ENCODE measurements at places on chromosomes 7 and 10.

- no peaks in the 10 kb centered on the region for H3K27me3 ChIP-seq
- H3K36me3 ChIP-seq, result peaks cover 57% of the 10 kb centered on the region
- H3K27ac ChIP-seq, result no peak overlapping the region
- no peak for DNase-seq
- peaks cover 26% of the 10 kb centered on the region for H3K4me1 ChIP-seq
These were observed 53.9 kb downstream of the BTAF1 start for GRCh38 chr10:91977491-91977890.

DNA sequence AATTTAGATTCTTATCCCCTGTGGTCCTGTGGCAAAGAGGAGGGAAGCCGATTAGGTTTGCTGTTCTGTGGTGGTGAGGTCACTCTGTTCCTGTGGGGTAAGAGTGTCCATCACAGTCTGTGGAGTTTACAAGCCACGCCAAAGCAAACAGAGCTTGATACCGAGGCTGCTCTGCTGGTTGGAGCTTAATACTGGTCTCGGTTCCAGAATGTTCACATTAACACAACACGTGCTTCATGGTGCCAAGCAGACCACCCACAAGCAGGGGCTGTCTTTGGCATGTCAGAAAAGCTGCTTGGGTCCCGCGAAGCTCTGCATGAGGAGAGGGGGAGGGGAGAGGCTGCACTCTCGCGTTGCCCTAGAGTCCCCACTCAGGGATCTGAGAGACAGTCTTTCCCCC lies 47.5 kb downstream of the DNAJB6 start:
- no peak overlapping the region for H3K27ac ChIP-seq
- no peak for DNase-seq
- peaks cover 43% of the 10 kb centered on the region for H3K36me3 ChIP-seq
- no peaks in the 10 kb centered on the region for H3K27me3 ChIP-seq
- peaks cover 29% of the 10 kb centered on the region for H3K4me1 ChIP-seq

DNA sequence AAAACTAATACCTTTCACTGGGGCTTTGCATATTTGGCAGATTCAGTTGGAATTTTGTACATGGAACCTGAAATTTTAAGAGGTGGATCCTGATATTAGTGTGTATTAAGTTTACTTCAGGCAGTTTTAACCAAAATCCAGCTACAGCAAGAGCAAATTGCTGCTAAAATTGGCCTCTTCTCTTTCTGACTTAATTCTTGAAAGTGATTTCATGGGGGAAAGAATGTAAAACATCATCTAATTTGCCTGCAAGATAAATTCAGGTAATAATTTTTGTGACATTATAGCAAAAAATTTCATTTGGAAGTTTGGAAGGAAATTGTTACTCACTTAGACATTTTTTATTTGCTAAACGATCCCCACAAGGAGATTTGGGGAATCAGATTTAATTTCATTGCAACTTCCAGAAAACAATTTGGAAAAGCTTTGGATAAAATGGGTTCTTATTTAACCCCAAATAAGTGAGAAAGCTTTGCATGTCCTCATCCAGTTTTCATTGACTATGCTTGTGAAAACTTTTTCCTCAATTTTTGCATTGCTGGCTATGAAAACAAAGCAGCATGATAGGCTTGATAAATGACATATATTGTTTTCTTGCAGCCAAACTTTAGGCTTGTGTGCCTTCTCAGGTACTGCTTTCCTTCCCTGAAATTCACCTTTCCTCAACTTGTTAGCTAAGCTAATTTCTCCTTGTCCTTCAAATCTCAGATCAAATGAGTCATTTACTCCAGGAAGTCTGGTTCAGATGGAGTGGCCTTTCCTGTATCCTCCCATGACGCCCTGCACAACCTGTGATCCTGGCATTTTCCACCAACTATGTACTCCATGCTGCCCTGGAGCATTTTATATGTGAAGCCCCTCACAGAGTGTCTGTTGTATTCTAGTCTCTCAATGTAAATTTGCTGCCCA lies 27.4 kb upstream of the ZNF438 start:
- peaks cover 10% of the 10 kb centered on the region for H3K27me3 ChIP-seq
- no peak overlapping the region for H3K27ac ChIP-seq
- no peaks in the 10 kb centered on the region for H3K36me3 ChIP-seq
- no peaks in the 10 kb centered on the region for H3K4me1 ChIP-seq
- no peak for DNase-seq

DNA sequence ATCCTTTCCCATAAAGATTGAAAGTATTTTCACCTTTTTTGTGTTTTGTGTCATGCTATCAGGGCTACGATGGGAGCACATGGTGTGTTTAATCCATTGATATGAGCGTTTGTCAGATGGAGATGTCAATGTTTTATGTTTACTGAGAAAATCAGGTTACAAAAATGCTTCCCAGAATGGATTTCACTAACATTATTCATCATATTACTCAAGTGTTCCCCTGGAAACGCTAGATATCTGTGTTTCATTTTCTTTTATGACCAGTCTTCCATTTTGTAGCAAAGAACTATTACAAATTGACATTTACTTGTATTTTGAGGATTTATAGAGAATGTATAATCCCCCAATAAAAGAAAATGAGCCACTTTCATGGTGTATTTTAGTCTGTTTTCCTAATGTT lies 293.5 kb upstream of the AKR1E2 start:
- H3K4me1 ChIP-seq, result no peaks in the 10 kb centered on the region
- no peak overlapping the region for H3K27ac ChIP-seq
- DNase-seq, result no peak
- H3K36me3 ChIP-seq, result peaks cover 2% of the 10 kb centered on the region

DNA sequence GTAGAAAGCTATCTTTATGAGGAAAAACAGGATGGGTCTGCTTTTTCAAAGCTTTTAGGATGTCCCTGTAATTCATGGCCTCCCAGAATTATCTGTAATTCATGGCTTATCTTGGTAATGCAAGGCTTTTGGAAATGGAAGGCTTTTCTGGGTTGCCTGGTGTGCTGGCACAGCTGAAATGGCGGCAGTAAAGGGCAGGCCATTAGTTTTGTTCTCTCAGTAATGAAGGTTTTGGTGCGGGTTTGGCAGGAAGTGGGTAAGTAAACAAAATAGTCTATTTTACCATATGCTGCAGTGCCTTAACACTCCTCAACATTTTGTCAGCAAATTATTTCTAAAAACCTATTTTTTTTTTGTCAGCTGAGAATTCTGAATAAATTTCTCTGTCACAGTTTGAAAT lies 69.3 kb downstream of the LRGUK start:
- no peaks in the 10 kb centered on the region for H3K4me1 ChIP-seq
- no peak overlapping the region for H3K4me3 ChIP-seq
- DNase-seq, result no peak
- peaks cover 5% of the 10 kb centered on the region for H3K27me3 ChIP-seq

DNA sequence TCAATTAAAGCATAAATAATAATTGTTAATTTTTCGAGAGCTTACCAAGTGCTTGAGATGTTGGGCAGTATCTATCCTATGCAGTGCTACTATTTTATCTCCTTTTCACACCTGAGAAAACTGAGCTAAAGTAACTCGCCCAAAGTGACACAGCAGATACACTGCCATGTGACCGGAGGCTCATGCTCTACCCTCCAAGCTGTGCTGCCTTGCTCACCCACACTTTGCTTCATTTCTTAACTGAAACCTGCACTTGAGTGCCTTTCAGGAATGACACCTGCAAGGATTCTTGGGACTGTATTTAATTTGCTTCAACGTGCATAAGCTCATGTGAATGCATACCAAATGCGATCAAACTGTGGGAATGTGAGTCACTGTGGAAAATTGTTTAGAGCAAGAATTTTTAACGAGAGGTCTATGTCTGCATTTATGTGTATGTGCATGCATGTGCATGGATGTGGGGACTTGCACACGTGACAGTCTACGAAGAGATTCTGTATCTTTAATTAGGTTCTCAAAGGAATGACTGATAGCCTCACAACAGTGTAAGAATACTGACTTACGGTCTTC lies 119.2 kb downstream of the ADCYAP1R1 start:
- no peak overlapping the region for H3K27ac ChIP-seq
- no peaks in the 10 kb centered on the region for H3K27me3 ChIP-seq
- no peaks in the 10 kb centered on the region for H3K4me1 ChIP-seq
- no peaks in the 10 kb centered on the region for H3K36me3 ChIP-seq
- H3K4me3 ChIP-seq, result no peak overlapping the region

GRCh38 chr7:70638158-70639107 lies 493.5 kb upstream of the GALNT17 start:
- H3K4me1 ChIP-seq, result peaks cover 4% of the 10 kb centered on the region
- H3K4me3 ChIP-seq, result no peak overlapping the region
- DNase-seq, result no peak
- H3K27ac ChIP-seq, result no peak overlapping the region
- no peaks in the 10 kb centered on the region for H3K36me3 ChIP-seq

DNA sequence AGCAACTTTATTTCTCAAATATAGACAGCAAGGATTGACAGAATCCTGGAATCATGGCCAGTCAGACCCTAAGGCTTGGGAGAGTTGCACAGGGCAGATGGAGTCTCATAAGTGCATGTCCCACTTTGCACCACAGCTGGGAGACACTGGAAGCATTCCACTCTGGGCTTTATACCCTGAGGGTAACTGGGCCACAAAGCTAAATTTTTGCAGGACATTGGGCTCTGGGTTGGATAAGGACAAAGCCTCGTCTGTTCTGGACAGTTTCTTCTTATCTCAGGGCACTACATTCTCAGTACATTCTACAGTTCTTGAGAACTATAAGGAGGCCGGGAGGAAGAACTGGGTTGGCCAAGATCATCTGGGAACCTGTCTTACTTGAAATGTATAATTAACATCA lies 158.3 kb upstream of the IGFBP3 start:
- no peak overlapping the region for H3K4me3 ChIP-seq
- H3K27ac ChIP-seq, result no peak overlapping the region
- H3K27me3 ChIP-seq, result no peaks in the 10 kb centered on the region
- H3K4me1 ChIP-seq, result no peaks in the 10 kb centered on the region

GRCh38 chr7:121186746-121187145 lies 142.1 kb upstream of the WNT16 start:
- peaks cover 3% of the 10 kb centered on the region for H3K4me1 ChIP-seq
- DNase-seq, result no peak
- H3K4me3 ChIP-seq, result no peak overlapping the region
- H3K36me3 ChIP-seq, result peaks cover 3% of the 10 kb centered on the region
- H3K27me3 ChIP-seq, result peaks cover 6% of the 10 kb centered on the region

- H3K36me3 ChIP-seq, result no peaks in the 10 kb centered on the region
- H3K27me3 ChIP-seq, result peaks cover 4% of the 10 kb centered on the region
- H3K27ac ChIP-seq, result no peak overlapping the region
- H3K4me3 ChIP-seq, result no peak overlapping the region
These were observed 29.6 kb downstream of the ANKRD16 start for GRCh38 chr10:5860066-5860465.

- DNase-seq, result no peak
- no peak overlapping the region for H3K4me3 ChIP-seq
- peaks cover 40% of the 10 kb centered on the region for H3K27me3 ChIP-seq
- H3K4me1 ChIP-seq, result peaks cover 10% of the 10 kb centered on the region
- no peaks in the 10 kb centered on the region for H3K36me3 ChIP-seq
These were observed 166.4 kb upstream of the TNRC18 start for GRCh38 chr7:5589819-5590595.

GRCh38 chr7:133165001-133165400 lies 83.1 kb upstream of the CHCHD3 start:
- no peaks in the 10 kb centered on the region for H3K4me1 ChIP-seq
- no peak overlapping the region for H3K27ac ChIP-seq
- no peak for DNase-seq
- no peak overlapping the region for H3K4me3 ChIP-seq
- H3K27me3 ChIP-seq, result peaks cover 34% of the 10 kb centered on the region

GRCh38 chr7:149450821-149451220 lies 10.0 kb downstream of the ZNF777 start:
- DNase-seq, result peak; percentile 31
- H3K27ac ChIP-seq, result no peak overlapping the region
- H3K4me1 ChIP-seq, result peaks cover 3% of the 10 kb centered on the region
- no peaks in the 10 kb centered on the region for H3K27me3 ChIP-seq
- H3K4me3 ChIP-seq, result no peak overlapping the region

- no peak overlapping the region for H3K4me3 ChIP-seq
- H3K27me3 ChIP-seq, result no peaks in the 10 kb centered on the region
- no peaks in the 10 kb centered on the region for H3K36me3 ChIP-seq
- DNase-seq, result no peak
These were observed 575.1 kb downstream of the GALNT17 start for GRCh38 chr7:71707041-71707440.

- DNase-seq, result no peak
- no peak overlapping the region for H3K27ac ChIP-seq
- no peak overlapping the region for H3K4me3 ChIP-seq
- peaks cover 2% of the 10 kb centered on the region for H3K4me1 ChIP-seq
- no peaks in the 10 kb centered on the region for H3K36me3 ChIP-seq
- H3K27me3 ChIP-seq, result peaks cover 44% of the 10 kb centered on the region
These were observed 8.6 kb upstream of the GRID1 start for GRCh38 chr10:86375204-86375603.

DNA sequence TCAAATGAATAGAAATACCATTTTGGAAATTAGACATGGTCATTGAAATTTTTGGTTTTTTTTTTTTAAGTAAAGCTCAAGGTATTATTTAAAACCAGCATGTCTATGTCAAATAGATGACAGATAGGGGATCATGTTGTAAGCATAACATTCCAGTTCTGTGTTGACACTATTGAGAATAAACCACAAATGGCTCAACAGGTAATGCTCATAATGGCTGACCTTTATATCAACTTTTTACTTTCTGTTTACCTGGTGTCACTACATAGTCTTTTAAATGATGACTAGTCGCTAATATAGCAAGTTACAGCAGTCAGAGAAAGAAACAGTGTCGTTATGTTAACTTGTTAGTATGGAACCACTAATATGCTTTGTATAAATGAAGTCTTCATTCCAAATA lies 616.0 kb downstream of the GATA3 start:
- no peak for DNase-seq
- H3K4me1 ChIP-seq, result no peaks in the 10 kb centered on the region
- H3K27me3 ChIP-seq, result peaks cover 2% of the 10 kb centered on the region
- no peak overlapping the region for H3K4me3 ChIP-seq

DNA sequence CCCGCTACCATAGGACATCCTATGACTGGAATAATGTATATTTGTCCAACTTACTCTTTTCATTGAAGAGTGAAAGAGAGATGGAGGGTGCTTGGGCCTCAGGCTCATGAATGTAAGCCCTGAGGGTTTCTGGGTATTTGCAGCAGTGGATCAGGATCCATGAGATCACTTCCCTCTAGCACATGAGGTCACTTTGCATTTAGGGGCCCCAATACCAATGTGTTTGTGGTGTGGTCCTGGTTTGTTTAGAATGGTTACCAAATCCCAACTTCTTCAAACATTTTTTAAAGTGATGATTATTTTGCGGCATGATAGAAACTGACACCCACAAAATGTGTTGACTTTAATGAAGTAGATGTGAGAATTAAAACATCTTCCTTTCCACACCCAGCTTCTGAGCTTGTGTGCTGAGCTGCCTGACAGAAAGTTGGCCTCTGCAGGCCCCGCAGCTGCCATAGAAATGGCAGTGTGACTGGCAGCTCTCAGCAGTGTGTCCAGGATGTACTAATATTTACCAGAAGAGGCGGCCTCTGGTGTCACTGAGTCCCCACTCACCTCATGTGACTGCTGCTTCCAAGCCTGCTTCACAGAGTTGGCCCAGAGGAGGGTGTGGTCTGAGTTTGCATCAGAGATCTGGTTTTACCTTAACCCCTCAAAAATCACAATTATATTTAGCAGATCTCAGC lies 447.6 kb upstream of the NPVF start:
- H3K4me3 ChIP-seq, result no peak overlapping the region
- H3K27ac ChIP-seq, result no peak overlapping the region
- no peaks in the 10 kb centered on the region for H3K36me3 ChIP-seq
- peaks cover 3% of the 10 kb centered on the region for H3K27me3 ChIP-seq
- no peak for DNase-seq
- no peaks in the 10 kb centered on the region for H3K4me1 ChIP-seq

GRCh38 chr7:106034383-106034782 lies 71.3 kb downstream of the CDHR3 start:
- H3K36me3 ChIP-seq, result no peaks in the 10 kb centered on the region
- no peak overlapping the region for H3K4me3 ChIP-seq
- H3K27me3 ChIP-seq, result peaks cover 20% of the 10 kb centered on the region
- H3K4me1 ChIP-seq, result no peaks in the 10 kb centered on the region
- no peak overlapping the region for H3K27ac ChIP-seq

All from activated CD8-positive, alpha-beta memory T cell treated with anti-CD3 and anti-CD28 coated beads, Interleukin-2, amount 10 ng/mL, durations not matched to agents 7 days and 5 days (primary cell).